Stimulated activated CD4-positive, alpha-beta T cell treated with anti-CD3 and anti-CD28 coated beads, Interleukin-12 subunit alpha, Interleukin-12 subunit beta, amount 100 ng/mL, for 4 hours (primary cell): ENCODE measurements at places on chromosomes 12 and 14.
A peak's percentile ranks its signal among the peaks of the same experiment; 100 is the strongest.

- no peak for DNase-seq
Observed at GRCh38 chr14:36227802-36228201, 51.3 kb upstream of the PTCSC3 start.

DNA sequence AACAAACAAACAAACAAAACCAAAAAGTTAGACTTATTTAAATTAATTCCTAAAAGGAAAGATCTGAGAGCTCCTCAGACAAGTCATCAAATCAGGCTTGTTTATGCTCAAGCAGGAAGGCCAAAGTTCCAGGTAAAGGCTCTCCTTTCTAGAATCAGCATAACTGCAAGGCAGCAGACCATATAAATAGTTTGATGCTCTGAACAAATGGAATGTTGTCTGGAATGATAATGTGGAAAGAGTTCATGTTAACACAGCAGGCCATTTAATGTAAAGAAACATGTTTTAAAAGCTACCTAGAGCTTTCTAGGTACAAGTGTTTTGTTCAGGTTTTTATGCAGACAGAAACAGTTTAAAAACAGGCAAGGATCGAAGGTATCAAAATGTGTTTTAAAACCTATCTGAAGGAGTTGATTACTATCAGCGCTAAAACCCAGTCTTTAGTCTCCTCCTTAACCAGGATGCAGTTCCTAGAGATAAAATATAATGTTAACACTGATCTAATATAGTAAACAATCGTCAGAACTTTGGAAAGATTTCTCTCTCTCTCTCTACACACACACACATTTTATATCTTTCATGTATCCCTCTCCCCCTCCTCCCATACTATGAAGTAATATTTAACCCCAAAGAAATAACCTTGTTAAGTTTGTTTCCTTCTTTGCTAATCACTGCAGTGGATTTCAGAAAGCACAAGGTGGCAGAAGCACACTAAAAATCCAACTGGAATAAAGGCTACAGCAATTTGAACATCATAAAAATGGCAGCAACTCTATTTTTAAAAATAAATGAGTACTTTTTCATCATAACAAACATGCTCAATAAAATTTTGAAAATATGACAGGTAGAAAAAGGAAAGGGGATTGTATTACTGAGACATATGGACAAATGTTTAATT lies 135.5 kb downstream of the PAWR start:
- DNase-seq: no peak

- peak; percentile 99 for DNase-seq
Observed at GRCh38 chr14:81533536-81534343, at the start of gene SEL1L. Gene SEL1L, minus strand, starts transcription at chr14:81533853. Its CDS starts 109 bp downstream, at chr14:81533744.

DNA sequence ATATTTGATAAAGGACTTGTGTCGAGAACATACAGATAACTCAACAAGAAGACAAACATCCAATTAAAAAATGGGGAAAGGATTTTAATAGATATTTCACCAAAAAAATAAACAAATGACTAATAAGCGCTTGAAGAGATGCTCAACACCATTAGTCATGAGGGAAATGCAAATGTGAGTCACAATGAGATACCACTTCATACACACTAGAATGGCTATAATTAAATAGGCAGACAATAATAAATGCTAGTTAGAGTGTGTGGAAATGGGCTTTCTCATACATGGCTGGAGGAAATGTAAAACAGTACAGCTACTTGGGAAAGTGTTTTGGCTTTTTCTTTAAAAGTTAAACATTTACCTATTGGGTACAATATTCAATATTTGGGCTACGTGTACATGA lies 34.8 kb downstream of the DLK1 start:
- DNase-seq: no peak

- no peak for DNase-seq
Observed at GRCh38 chr14:87995500-87996290, 2.7 kb upstream of the GALC start.

DNA sequence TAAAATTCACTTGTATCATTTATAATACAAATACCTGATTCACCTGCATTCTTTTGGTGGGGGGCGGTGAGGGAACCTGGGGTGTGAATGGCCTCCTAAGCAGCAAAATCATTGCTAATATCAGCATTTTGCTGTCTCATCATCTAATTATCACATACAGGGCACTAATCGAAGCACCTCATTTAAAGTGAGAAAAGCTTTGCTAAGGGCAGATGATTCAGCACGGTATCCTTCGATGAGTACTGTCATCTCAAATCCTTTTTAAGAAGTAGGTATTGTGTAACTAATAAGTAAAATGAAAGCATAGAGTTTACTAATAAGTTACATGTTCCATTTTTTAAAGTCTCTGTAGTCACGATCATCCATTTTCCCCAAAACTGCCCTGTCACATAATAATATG lies 278.1 kb upstream of the SOX5 start:
- DNase-seq: no peak

DNA sequence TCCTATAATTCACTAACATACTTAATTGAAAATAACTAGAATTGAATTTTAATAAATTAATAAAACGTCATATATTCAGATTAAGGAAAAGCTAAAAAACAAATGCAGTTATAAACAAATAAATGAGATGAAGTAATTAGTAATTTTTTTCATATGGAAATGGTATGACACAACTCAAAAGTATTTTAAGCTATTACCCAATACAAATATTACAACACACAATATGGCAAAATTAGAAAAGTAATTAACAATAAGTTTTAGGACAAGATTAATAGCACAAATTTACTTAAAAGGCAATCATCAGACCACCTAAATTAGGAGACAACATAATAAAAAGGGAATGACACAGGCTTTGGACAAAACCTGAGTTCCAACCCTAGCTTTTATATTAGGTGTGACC lies 81.7 kb downstream of the EEA1 start:
- DNase-seq: no peak

GRCh38 chr14:68794130-68794850 lies 1.4 kb upstream of the ZFP36L1 start:
- peak; percentile 77 for DNase-seq

DNA sequence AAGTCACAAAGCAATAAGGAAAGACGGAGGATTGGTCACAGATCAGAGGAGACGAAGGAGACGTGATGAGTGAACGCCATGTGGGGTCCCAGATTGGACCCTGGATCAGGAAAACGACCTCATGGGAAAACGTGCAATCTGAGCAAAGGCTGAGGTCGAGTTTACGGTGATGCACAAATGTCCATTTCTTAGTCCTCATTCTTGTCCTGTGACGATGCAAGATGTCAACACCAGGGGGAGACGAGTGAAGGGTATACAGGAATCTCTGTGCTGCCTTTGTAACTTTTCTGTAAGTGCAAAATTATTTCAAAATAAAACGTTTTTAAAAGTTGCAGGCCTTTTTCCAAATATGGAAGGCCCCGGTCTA lies 329.8 kb downstream of the MED13L start:
- DNase-seq: no peak

- DNase-seq: no peak
Observed at GRCh38 chr14:73290279-73290678, 53.0 kb downstream of the PAPLN start.

DNA sequence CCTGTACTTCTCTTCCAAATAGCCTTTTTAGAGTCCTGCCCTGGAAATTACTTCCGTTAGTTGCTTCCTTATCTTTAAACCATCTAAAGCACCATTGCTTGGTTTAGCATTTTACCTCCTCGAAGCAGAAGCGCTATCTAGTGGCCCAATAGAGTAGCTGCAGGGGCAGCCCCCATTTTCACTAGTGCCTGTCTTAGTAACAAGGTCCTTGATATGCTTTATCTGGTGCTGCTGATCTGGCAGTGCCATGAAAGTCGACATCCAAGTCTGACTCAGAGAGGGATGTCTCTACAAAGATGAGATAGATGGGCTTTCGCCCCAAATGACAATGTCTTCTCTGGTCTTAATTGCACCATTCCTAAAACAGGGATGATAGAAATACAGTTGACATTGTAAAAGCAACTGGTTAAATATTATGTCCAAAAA lies 25.0 kb upstream of the CIT start:
- DNase-seq: peak; percentile 58

DNA sequence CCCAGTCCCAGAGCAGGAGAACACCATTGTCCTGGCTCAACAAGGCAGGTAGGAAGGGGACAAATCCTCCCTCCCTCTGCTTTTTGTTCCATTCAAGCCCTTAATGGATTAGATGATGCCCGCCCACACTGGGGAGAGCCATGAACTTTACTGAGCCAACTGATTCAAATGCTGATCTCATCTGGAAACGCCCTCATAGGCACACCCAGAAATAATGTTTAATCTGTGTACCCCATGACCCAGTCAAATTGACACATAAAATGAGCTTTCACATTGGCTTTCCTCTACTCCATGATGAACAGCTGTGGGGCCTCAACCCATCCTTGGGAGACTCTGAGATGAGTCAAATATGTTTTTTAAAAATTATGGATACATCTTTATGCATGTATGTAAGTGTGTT lies 141.8 kb downstream of the GALC start:
- DNase-seq: no peak

GRCh38 chr12:92458996-92459395 lies 243.8 kb upstream of the PLEKHG7 start:
- DNase-seq: no peak

- no peak for DNase-seq
Observed at GRCh38 chr12:103956509-103957027, 9.1 kb upstream of the TDG start.

DNA sequence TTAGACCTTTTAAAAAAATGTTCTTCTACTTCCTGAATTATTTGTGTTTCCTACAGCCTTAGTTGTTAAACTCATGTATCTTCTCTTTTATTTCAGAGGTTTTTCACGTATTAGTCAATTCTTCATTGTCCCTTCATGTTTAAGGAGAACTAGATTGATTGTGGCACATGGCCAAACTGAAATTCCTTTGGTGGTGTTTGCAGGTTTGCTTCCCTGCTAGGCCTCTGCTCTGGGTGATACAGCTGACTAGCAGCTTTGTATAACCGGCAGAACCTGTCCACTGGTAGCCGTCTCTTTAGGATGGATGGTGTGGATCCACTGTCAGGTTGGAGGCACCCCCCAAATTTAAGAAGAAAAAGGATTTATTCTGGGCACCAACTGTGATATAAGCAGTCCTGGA lies 262.1 kb downstream of the FBXL14 start:
- DNase-seq: no peak

GRCh38 chr12:6061660-6062059 lies 62.8 kb downstream of the VWF start:
- no peak for DNase-seq

DNA sequence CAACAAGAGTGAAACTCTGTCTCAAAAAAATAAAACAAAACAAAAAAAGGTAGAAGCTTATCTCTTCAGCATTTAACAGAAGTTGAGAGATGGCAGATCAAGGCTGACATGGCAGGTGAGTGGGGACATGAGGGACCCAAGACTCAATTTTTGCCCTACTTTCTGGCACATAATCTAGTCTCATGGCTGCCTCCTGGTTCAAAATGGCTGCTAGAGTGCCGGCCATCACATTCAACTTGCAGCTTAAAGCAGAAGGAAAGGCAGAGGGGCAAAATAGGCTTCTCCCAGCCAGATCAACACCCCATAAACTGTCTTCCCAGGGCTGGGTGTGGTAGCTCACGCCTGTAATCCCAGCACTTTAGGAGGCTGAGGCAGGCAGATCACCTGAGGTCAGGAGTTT lies 784.9 kb downstream of the MED13L start:
- no peak for DNase-seq

DNA sequence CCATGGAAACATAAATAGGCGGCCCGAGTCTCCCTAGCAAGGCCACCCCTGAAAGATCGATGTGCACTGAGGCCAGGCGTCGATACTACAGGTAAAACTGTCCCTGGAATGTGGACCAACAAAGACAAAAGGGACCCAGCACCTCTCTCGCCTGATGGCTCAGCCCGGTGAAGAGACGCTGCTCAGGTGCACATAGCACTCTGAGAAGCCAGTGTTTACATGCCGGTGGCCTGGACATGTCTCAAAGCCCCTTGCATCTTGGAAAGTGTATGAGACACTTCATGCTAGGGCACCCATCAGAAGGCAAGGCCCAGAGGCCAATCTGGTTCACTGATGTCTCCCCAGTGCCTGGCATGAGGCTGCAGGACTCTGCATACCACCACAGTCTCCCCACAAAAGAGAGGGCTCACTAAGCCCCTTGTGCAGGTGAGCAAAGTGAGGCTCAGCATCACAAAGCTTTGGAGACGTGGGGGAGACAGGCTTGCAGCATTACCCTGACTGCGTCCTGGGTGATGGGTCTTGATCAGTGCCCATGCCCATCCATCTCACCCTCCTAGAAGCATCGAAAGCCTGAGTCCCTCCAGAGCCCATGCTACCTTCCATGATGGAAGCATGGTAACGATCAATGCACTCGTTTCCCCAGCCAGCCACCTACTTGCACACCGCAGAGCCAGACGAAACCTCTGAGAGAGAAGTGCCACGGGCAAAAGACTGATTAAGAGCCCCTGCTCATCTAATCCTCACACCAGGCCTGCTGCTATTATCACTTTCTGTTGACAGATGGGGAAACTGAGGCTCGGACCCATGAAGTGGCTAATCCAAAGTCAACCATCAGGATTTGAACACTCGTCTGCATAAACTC lies 16.1 kb downstream of the BCL11B start:
- DNase-seq: no peak

GRCh38 chr12:104740668-104741067 lies 217.4 kb downstream of the SLC41A2 start:
- no peak for DNase-seq

DNA sequence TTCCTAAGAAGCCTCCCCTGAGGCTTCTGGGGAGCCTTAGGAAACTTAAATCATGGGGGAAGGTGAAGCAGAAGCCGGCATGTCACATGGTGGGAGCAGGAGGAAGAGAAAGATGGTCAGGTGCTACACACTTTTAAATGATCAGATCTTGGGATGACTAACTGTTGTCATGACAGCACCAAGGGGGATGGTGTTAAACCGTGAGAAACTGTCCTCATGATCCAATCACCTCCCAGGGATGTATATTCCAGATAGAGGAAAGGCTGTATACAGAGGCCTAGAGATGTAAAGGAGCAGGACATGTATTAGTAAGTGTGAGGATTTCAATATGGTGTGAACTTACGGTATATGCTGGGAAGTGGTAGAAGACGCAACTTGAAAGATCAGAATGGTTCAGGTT lies 121.1 kb downstream of the CAND1 start:
- DNase-seq: no peak

GRCh38 chr12:13289653-13290289 lies 93.2 kb downstream of the EMP1 start:
- DNase-seq: no peak

DNA sequence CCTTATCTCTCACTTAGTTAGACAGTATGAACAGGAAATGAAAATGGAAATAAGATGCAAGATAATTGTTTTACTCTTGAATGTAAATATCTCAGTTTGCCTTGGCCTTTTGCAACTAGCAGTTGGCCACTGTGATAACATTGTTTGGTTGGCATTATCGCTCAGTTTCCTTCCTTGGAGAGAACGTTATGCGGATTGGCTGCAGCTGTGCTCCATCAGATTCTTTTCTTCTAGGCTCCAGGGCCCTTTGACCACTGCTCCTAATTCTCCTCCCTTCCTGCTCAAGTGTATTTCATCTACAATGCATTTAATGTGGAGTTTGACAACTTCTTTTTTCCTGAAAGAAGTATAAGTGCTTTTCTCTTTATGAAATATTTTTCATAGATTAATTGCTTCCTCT lies 284.2 kb downstream of the ADAMTS20 start:
- DNase-seq: no peak
